ENCODE measurements at places on chromosomes 2 and 18. TPM values are rescaled to one million over a fixed set of nuclear protein-coding genes. Genes with fewer than 3 reads are reported as not detected.
A peak's percentile ranks its signal among the peaks of the same experiment; 100 is the strongest.

- peaks cover 4% of the 10 kb centered on the region for H3K36me3 ChIP-seq
- no peak for DNase-seq
- peak overlapping the region; percentile 93 for H3K27ac ChIP-seq
Measured at GRCh38 chr18:12989397-12990122, 1.6 kb upstream of the CEP192 start.

The EFHD1 gene
- 1.6 TPM for total RNA-seq

- H3K4me3 ChIP-seq, result no peak overlapping the region
- peaks cover 12% of the 10 kb centered on the region for H3K36me3 ChIP-seq
- H3K27me3 ChIP-seq, result peaks cover 31% of the 10 kb centered on the region
- no peak for DNase-seq
- peaks cover 11% of the 10 kb centered on the region for H3K4me1 ChIP-seq
Measured at GRCh38 chr2:238238311-238238765, 1.5 kb downstream of the HES6 start.

DNA sequence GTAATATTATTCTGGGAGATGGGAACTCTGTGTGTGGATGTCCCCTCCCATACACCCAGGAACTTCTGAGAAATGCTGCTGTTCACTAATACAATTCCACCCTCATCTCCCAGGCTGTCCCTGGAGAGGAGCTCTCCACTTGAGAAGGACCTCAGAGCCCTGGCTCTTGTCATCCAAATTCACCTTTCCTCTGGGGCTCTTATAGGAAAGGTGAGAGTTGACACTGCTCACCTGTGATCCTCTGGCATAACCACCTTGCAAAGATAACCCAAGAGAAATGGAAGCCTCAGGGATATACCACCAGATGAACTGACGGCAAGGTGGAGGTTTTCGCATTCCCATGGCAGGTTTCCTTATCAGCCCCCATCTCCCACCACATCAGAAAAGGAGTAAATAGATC lies 52.0 kb downstream of the IL1RL2 start:
- DNase-seq, result no peak
- no peak overlapping the region for H3K4me3 ChIP-seq
- peaks cover 8% of the 10 kb centered on the region for H3K27me3 ChIP-seq
- no peak overlapping the region for H3K27ac ChIP-seq
- peaks cover 13% of the 10 kb centered on the region for H3K4me1 ChIP-seq

DNA sequence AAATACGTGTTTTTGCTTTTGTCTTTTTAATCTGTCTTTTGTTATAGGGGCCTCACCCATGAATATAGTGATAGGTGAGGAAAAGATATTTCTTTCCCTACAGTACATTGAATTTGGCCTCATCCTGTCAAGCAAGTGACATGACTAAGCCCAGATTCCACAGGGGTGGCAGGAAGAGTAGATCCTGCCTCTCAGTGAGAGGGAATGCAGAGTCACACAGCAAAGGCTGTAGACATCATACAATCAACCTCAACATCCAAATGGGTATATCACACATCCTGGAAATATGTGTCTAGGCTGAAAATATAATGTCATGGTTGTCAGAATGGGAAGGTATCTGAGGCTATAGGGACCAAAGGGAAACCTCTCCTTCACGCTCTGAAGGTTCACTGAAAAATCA lies 269.6 kb downstream of the CDH20 start:
- H3K36me3 ChIP-seq, result no peaks in the 10 kb centered on the region
- DNase-seq, result no peak
- no peaks in the 10 kb centered on the region for H3K27me3 ChIP-seq
- H3K4me1 ChIP-seq, result peaks cover 40% of the 10 kb centered on the region

GRCh38 chr2:151576080-151576479 lies 158.2 kb downstream of the NEB start:
- H3K4me3 ChIP-seq, result no peak overlapping the region
- H3K36me3 ChIP-seq, result no peaks in the 10 kb centered on the region
- H3K27ac ChIP-seq, result no peak overlapping the region
- no peak for DNase-seq
- H3K4me1 ChIP-seq, result no peaks in the 10 kb centered on the region
- no peaks in the 10 kb centered on the region for H3K27me3 ChIP-seq

The NOSTRIN gene
- not detected for total RNA-seq

- H3K27me3 ChIP-seq, result no peaks in the 10 kb centered on the region
- no peak overlapping the region for H3K4me3 ChIP-seq
- peaks cover 24% of the 10 kb centered on the region for H3K4me1 ChIP-seq
Measured at GRCh38 chr2:134208825-134209224, 45.0 kb upstream of the MGAT5 start.

DNA sequence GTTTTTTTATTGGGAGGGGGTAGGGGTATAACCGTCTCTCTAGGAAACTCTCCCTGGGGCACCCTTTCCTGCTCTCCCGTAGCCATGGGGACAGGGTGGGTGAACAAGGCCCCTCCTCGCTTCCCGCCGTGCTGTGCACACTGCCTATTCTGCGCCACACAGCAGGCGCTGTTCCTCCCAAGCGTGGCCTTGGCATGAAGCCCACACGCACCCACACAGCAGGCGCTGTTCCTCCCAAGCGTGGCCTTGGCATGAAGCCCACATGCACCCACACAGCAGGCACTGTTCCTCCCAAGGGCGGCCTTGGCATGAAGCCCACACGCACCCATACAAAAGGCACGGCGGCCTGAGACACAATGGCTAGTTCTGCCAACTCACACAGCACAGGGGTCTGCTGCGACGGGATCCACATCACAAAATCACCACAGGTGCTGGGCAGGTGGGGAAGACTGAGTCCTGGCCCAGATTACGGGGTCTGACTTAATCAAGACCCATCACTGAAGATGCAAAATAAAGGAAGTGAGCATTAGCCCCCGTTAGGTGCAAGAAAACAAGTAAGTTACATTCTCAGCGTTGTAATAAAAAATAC lies 46.6 kb upstream of the TPO start:
- no peaks in the 10 kb centered on the region for H3K36me3 ChIP-seq
- no peak overlapping the region for H3K27ac ChIP-seq
- DNase-seq, result no peak
- peaks cover 21% of the 10 kb centered on the region for H3K4me1 ChIP-seq

The MRO gene
- total RNA-seq, result 0.23 TPM

DNA sequence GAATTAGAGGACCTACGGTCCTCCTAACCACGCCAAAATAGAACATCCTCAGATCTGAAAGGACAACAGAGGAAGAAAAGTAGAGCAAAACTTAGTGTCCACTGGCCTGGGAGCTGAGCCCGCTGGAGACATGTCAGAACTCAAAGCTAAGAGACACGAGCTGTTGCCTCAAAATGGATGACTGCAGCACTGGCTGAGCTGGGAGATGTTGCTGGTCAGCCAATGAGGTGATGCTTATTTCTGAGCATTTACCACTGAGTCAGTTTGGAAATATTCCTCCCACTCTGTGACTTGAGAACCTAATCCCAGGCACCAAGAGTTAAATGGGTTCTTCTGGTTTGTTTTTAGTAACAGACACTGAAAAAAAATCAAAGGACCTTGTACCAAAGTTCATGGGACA lies 32.6 kb downstream of the FBXO15 start:
- no peaks in the 10 kb centered on the region for H3K4me1 ChIP-seq
- no peaks in the 10 kb centered on the region for H3K36me3 ChIP-seq
- DNase-seq, result no peak
- H3K27me3 ChIP-seq, result no peaks in the 10 kb centered on the region
- no peak overlapping the region for H3K4me3 ChIP-seq
- H3K27ac ChIP-seq, result no peak overlapping the region

DNA sequence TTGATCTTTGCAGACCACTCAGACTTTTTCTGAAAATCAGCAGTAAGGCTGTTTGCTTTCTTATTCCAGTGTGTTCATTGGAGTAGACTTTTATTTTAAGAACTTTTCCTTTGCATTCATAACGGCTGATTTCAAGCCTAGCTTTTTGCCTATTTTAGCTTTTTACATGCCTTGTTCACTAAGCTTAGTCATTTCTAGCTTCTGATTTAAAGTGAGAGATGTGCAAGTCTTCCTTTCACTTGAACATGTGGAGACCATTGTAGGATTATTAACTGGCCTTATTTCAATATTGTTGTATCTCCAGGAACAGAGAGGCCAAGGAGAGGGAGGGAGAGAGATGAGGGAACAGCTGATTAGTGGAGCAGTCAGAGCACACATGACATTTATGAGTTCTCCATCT lies 32.1 kb downstream of the RNMT start:
- peaks cover 3% of the 10 kb centered on the region for H3K4me1 ChIP-seq
- no peak overlapping the region for H3K27ac ChIP-seq
- peaks cover 44% of the 10 kb centered on the region for H3K36me3 ChIP-seq
- no peak overlapping the region for H3K4me3 ChIP-seq
- peaks cover 2% of the 10 kb centered on the region for H3K27me3 ChIP-seq

DNA sequence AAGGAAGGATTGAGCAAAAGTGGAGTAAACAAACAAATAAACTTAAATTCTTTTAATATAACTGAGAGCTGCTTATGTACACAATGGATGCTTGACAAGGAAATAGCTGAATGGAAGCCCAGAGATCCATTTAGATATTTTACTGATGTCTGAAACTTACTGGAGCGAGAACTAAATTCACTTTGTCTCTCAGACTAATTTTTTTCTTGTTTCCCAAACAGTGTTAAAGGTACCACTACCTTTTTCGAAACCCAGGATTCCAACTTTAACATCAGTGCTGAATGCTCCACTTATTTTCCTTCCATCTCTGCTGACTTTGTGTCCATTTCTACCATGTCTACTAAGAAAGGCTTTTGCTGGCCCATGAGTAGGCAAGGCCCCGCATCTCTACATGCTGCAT lies 4.0 kb downstream of the EFEMP1 start:
- H3K4me1 ChIP-seq, result peaks cover 10% of the 10 kb centered on the region
- DNase-seq, result no peak
- no peak overlapping the region for H3K27ac ChIP-seq
- no peaks in the 10 kb centered on the region for H3K36me3 ChIP-seq
- H3K4me3 ChIP-seq, result no peak overlapping the region

DNA sequence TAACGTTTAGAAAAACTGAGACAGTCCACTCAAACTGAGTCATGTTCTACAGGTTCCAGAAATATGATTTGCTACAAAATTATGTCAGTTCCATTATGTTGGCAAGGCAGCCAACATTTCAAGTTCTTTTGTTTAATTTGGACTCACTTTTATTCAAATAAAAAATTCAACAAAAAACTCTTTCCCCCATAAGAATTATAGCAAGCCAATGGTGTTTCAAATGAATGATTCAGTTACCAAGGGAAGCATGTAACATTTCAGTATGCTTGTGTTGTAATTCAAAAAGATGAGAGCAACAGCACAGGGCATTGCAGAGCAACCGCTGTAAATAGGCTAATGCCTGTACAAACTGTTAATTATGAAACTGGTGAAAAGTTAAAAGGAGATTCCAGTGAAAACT lies 140.8 kb downstream of the FIGN start:
- H3K27ac ChIP-seq, result no peak overlapping the region
- peaks cover 13% of the 10 kb centered on the region for H3K4me1 ChIP-seq
- no peaks in the 10 kb centered on the region for H3K36me3 ChIP-seq
- no peak for DNase-seq
- H3K27me3 ChIP-seq, result peaks cover 1% of the 10 kb centered on the region
- H3K4me3 ChIP-seq, result no peak overlapping the region

The GLI2 gene
- 1.2 TPM for total RNA-seq

The CHRND gene
- not detected for total RNA-seq

- H3K27ac ChIP-seq, result no peak overlapping the region
- H3K4me3 ChIP-seq, result no peak overlapping the region
- DNase-seq, result no peak
- H3K4me1 ChIP-seq, result no peaks in the 10 kb centered on the region
- H3K36me3 ChIP-seq, result no peaks in the 10 kb centered on the region
- no peaks in the 10 kb centered on the region for H3K27me3 ChIP-seq
Measured at GRCh38 chr2:168874368-168875054, 15.7 kb downstream of the SPC25 start.

DNA sequence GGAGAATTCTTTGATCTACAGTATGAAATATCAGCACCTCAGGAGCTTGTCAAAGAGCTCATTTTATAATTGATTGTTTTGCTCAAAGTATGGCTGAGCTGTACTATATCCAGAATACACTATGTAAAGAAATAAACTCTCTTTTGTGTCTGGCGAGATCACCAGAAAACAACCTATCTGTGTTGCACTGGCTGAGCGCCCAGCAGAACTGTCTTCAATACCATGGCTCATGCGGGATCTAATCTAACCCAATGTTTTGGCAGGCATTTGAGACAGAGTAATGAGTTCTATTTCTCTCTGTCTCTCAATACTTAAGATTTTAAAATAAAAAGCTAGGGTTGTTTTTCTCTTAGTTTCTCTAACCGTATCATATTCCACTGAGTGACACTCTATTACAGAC lies 192.4 kb downstream of the L3MBTL4 start:
- no peaks in the 10 kb centered on the region for H3K4me1 ChIP-seq
- no peak for DNase-seq
- H3K27me3 ChIP-seq, result no peaks in the 10 kb centered on the region
- H3K4me3 ChIP-seq, result no peak overlapping the region

DNA sequence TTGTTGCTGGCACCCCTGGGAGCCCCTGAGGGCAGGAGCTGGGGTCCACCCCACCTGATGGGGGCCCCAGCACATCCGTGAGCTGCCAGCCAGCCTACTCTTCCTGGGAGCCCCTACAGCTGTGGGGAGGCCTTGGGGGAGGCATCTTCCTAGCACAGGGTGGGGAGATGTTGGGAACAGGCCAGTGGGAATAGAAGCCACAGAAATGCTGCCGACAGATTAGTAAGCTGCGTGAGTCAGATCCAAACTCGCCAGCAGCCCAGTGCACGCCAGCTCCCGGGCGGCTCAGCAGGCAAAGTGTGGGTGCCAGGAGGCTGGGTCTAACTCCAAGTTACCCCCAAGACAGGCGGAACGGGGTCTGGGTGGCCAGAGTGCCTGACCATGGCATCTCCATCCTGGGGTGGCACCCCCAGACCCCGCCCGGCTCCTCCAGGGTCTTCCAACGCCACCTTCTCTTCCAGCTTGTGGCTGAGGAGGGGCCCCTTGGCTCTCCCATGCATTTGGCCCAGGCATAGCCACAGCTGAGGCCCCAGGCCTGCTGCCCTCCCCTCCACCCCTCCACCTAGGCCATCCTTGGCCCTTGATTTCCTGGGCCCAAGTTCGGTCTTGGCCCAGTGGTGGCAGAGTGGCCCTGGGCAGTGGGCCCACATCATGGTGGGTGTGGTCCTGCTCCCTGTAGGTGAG lies 15.3 kb downstream of the CROCC2 start:
- DNase-seq, result no peak
- H3K27me3 ChIP-seq, result peaks cover 1% of the 10 kb centered on the region
- no peak overlapping the region for H3K4me3 ChIP-seq

- peaks cover 9% of the 10 kb centered on the region for H3K27me3 ChIP-seq
- no peak for DNase-seq
- peaks cover 22% of the 10 kb centered on the region for H3K4me1 ChIP-seq
- no peak overlapping the region for H3K27ac ChIP-seq
Measured at GRCh38 chr2:172231508-172231907, 128.8 kb upstream of the DLX2 start.

The EIF2AK3 gene
- 17.1 TPM for total RNA-seq

The PARD3B gene
- 17.4 TPM for total RNA-seq

DNA sequence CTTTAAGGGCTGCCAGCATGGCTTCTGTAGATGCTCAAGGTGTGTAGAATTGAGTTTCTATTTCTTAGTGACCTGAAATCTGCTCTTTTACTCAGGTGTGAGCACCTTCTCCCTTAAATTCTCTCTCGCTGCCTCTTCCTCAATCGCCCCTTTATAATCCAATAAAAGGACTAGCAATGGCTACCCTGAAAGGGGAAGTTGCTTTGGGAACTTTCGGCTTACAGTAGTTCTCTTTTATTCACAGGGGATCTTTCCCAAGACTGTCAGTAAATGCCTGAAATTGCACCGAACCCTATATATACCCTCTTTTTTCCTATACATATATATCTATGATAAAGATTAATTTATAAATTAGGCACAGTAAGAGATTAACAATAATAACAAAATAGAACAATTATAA lies 121.8 kb downstream of the ACTR3 start:
- no peak for DNase-seq

All from endothelial cell (in vitro differentiated cells).